Kidney capillary endothelial cell (primary cell): ENCODE measurements at places on chromosomes 2 and 18.

DNA sequence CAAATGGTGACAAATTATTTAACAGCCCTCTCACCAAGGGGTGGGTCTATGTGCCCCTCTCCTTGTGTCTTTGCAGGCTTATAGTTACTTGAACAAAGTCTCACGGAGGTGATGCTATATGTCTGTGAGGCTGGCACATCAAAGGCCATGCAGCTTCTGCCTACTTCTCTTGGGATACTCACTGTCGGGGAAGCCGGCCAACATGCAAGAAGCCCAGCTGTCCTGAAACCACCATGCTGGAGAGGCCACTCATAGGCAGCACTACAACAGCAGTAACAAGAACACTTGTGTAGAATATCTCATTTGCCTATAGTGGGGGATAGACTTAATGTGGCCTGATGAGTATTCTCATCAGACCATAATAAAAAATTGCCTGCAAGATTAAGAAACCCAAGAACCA is 233.7 kb upstream of the NCKAP5 start:
- no peak for DNase-seq

GRCh38 chr2:147689220-147689909 is 155.5 kb upstream of the ACVR2A start:
- no peak for DNase-seq

- no peak for DNase-seq
Measured at GRCh38 chr2:17752246-17752645, 1.4 kb downstream of the SMC6 start.

DNA sequence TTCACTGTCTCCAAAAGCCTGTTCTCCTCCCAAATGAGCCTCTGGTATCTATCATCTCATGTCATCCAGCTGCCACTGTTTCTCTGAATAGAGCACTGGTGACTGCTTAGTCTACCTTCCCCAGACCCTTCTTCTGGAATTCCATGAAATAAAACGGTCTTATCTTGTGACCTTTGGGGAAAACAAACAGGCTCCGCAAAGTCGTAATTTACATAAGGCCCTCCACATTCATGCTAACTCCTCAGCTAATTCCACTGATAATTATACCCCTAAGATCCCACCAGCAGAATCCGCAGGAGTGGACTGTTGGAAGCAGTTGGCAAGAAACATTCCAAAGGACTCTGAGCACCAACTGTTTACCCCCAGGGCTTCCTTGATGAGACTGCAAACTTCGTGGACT is 33.9 kb upstream of the CHN1 start:
- DNase-seq: no peak

GRCh38 chr2:237072067-237072931 is 13.4 kb upstream of the COPS8 start:
- DNase-seq: no peak

GRCh38 chr2:217027414-217027813 is 167.6 kb upstream of the TNP1 start:
- DNase-seq: no peak

DNA sequence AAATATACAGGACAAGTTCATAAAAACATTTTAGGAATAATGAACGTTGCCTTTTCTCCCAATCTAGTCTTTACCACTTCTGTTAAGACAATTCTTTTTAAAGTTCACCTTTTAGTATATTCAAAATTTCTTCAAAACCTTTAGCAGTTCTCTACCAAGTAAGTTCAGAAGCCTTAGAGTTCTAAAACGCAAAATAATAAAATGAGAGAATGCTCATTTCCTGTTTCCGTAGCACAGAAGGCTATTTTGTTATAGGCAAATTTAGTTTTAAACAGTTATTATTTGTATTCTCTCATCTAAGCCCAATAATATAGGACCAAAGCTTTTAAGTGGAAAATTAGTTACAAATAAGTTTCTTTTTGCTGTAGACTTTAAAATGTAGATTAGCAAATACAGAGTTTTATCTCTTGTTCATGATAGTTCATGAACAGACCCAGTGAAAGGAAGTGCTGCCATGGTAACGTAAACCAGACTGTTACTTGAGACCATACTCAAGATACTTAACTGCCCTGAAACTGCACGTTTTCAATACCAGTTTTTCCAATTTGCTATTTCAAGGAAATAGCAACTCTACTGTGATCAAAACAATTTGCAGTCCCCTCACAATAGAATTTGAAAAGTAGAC is 173.1 kb upstream of the STON1 start:
- peak; percentile 21 for DNase-seq

GRCh38 chr2:108288534-108289106 is at the start of gene SULT1C2:
Gene SULT1C2 (plus strand): TSS chr2:108288895. CDS start chr2:108293668, 4,773 bp downstream.
- DNase-seq: no peak

DNA sequence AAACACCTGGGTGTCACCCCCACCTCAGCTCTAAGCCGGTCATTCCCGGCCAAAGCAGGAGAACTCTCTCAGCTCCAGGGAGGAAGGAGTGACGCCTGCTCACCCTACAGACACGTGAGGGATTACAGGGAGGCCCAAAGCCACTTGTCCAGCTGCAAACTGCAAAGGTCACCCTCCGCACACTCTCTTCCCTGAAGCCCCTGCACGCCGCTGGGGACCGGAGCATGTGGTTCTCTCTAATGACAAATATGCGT is 108.0 kb upstream of the ID2 start:
- DNase-seq: no peak

- no peak for DNase-seq
Measured at GRCh38 chr2:8641301-8641965, 40.4 kb upstream of the ID2 start.

DNA sequence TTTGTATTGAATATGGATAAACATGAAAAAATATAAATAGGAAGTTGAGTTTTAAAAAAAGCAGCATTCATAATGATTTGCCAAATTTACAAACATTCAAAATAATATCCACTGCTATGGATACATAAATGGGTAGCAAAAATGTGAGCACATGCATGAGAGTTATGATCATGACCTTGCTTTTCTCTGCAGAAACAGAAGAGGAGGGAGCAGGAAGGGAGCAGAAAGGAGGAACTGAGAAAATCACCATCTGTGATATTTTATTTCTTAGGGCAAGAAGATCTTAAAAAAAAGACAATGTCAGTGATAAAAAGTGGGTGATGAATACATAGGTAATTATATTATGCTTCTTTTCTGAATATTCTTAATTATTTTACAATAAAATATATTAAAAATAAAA is 17.7 kb upstream of the CCDC93 start:
- no peak for DNase-seq

DNA sequence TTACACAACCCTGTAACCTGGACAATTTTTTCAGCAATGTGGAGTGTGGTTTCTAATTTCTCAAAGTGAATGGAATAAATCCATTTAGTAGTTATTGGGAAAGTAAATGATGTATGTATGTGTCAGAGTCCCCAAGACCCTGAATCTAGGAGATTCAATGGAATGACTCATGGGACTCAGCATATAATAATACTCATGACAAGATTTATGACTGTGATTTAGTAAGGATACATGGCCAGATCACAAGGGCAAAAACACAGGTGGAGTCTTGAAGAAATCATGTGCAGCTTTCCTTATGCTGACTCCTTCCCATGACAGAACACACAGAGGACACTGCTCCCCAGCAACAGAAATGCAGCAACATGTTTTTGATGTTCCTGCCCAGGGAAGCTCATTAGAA is 1877.7 kb upstream of the LRRTM1 start:
- DNase-seq: peak; percentile 33

DNA sequence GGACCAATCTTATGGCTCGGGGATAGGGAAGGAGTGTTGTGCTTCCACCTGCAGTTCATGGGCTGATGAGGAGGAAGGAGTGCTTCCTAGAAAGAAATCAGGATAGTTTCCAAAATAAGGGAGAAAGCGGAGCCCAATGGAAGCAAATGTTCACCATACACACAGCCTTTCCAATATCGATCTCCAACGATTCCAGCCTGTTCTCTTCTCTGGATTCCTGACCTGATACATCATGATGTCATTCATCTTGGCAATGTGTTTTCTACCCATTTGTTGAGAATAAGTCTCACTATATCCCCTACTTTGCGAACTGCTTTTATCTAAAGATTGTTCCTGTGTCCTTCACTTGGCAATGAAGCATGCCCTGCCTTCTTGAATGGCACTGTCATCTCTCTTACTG is 205.3 kb upstream of the SIX2 start:
- no peak for DNase-seq

DNA sequence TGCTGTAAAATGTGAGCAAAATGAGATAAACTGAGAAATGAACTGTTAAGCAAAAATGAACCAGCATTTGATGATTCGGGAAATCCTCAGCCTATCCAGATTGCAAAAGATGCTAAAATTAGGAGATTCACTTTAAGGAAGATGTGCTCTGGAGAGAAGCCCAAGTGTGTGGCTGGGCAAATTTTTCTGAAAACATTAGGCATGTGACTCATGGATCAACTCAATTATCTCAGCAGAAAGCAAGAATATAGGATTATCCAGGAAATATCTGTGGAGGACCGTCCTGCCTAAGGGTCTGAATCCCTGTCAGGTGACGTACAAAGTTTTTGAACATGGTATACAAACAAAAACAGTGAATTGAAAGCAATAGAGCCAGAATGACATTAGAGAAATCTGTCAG is 1268.3 kb upstream of the TMEFF2 start:
- no peak for DNase-seq

DNA sequence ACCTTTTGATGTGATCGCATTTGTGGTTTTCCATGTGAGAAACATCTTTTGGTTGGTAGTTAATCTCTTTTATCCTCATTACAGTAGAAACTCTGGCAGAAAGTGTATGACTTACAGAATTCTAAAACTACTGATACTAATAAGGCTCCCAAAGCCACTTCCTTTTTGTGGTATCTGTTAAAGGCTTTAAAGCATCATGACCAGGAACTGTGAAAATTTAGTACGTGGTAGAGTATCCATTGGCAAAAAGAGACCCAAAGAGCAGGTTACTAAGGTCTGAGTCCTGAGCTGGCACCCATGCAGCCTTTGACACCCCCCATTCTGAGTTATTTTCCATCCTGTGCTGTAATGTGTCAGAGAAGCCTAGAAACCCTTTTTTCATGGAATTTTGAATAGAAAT is 94.5 kb downstream of the DPP4 start:
- no peak for DNase-seq

DNA sequence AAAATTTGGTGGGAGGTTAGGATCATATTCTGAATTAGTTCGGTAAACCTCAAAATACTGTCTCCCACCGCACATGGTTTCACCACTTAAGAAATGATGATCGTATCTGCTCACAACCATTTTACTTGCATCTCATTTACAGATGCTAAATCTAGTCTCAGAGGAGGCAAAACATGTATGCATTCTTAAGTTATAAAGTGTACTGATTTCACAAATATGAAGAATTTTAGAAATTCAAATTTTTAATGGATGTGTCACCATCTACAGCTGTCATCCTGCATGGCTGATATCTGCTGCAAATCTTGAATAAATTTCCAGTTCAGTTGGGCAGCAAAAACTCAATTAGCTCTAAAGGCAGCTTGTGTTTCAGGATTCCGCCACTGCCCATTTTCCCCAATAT is 243.3 kb upstream of the KCNJ3 start:
- DNase-seq: no peak

GRCh38 chr18:47587587-47587986 is 336.1 kb upstream of the SKOR2 start:
- DNase-seq: no peak

- DNase-seq: peak; percentile 37
Measured at GRCh38 chr2:61887717-61888266, 664 bp downstream of the CCT4 start.

DNA sequence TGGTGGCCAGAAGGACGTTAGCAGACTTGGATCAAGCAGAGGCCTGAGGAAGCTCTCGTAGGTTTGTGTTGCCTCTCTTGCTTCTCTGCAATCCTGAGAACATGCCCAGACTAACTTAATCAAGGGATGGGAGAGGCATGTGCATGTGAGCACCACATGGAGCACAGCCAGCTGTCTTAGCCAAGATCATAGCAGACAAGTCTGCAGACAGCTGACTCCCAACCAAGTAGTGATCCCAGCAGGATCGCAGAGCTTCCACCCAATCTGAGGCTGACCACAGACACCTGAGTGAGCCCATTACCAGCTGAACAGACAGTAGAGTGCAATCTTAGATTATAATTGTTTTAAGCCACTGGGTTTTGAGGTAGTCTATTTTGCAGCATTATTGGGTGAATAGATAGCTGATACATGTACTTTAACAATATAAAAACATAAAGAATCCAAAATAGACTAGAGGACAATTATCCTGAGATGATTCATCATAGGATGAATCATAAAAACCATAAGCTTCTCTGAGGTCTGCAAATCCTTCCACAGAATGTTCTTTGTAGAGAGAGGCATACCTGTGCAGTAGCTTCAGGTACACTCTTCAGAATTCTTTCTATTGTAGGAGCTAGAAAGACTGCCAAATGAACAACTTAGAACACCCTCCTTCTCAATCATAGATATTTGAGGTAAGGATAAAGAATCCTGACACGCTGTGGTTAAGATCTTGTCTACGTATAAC is 25.2 kb upstream of the FAM110C start:
- DNase-seq: no peak

DNA sequence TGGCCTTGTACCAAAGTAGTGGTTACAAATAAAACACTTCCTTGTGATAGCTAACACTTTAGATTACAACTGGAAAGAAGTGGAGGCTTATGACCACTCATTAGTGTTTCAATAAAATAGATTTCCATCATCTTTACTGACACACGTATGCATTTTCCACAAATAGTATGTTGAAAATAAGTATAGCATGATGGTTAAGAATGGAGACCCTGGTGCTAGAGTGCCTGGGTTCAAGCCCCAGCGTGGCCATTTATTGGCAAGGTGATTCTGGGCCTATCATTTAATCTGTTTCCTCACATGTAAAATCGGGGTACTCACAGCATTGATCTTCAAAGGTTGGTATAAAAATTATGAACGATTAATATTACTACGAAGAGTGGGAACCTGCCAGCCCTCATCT is 54.5 kb downstream of the RAPH1 start:
- DNase-seq: no peak
